ENCODE measurements at places on chromosomes 3 and 15. TPM values are rescaled to one million over a fixed set of nuclear protein-coding genes. Genes with fewer than 3 reads are reported as not detected.

CCDC9B gene
- total RNA-seq, result 38.0 TPM

PRKCD gene
- total RNA-seq, result 1.0 TPM

KCNAB1 gene
- total RNA-seq, result 0.33 TPM

RHOA gene
- total RNA-seq, result 548 TPM

SMCO1 gene
- not detected for total RNA-seq

LMOD3 gene
- total RNA-seq, result 0.51 TPM

ALPK3 gene
- 0.50 TPM for total RNA-seq

IQCF5 gene
- not detected for total RNA-seq

BCHE gene
- 29.0 TPM for total RNA-seq

C3orf52 gene
- total RNA-seq, result 1.8 TPM

ITIH3 gene
- 0.17 TPM for total RNA-seq

SLC6A1 gene
- not detected for total RNA-seq

DOCK3 gene
- 0.17 TPM for total RNA-seq

TLR9 gene
- total RNA-seq, result under 0.01 TPM

CCR4 gene
- not detected for total RNA-seq

DAG1 gene
- total RNA-seq, result 48.7 TPM

FBXL2 gene
- 16.2 TPM for total RNA-seq

ABHD2 gene
- total RNA-seq, result 84.9 TPM

LRRC31 gene
- total RNA-seq, result not detected

SMARCC1 gene
- total RNA-seq, result 23.1 TPM

ACAN gene
- under 0.01 TPM for total RNA-seq

PDCD6IP gene
- 76.5 TPM for total RNA-seq

SEMA6D gene
- 13.4 TPM for total RNA-seq

EXOG gene
- total RNA-seq, result 14.2 TPM

CDHR4 gene
- total RNA-seq, result not detected

KNL1 gene
- total RNA-seq, result 5.0 TPM

IL17RC gene
- 21.3 TPM for total RNA-seq

NRROS gene
- total RNA-seq, result under 0.01 TPM

TMCC1 gene
- 14.6 TPM for total RNA-seq
